ENCODE measurements at places on chromosomes 2 and 18.
A peak's percentile ranks its signal among the peaks of the same experiment; 100 is the strongest.

- peak; percentile 53 for DNase-seq
Measured at GRCh38 chr2:4762951-4763376, 929.2 kb upstream of the SOX11 start.

DNA sequence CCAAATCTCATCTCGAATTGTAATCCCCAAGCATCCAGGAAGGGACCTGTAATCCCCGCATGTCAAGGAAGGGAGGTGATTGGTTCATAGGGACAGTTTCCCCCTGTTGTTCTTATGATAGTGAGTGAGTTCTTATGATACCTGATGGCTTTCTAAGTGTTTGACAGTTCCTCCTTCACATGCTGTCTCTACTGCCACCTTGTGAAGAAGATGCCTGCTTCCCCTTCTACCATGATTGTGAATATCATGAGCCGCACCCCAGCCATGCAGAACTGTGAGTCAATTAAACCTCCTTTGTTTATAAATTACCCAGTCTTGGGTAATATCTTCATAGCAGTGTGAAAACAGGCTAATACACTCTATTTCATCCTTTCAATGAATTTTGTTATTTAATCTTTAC, 446.7 kb downstream of the RNF144A start:
- no peak for DNase-seq

- no peak for DNase-seq
Measured at GRCh38 chr2:70982971-70983370, 4.5 kb downstream of the ANKRD53 start.

DNA sequence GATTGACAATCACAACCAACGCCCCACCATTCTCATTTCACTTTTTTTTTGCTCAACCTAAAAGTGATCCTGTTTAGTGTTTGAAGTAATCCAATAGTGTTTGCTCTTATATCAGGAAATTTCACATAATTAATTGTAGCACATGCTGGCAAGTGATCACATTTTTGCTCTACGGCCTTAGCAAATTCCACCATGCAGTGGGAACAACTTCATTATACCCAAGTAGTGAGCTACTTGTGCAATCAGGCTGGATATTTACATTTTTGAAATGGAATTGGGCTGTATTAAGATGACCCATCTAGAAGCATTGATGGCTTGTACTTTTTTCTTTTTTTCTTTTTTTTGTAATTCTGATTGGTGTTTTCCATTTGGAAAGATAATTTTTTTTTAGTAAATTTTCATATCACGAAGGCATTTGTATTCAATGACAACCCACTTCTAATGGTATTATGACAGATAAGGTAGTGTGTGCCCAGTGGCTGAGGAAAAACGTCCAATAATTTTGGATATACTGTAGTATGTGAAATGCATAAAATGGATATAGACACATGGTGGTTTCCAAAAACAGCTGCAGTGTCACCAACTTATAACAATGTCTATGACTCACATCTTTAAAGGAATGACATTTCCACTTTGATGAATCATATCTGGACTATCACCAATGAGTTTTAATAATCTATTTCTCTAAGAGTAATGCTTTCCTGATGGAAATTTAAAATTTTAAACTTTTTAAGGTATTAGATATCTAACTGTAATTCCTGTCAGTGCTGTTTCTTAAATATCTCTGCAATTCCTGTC, 130.6 kb downstream of the COL6A3 start:
- no peak for DNase-seq

DNA sequence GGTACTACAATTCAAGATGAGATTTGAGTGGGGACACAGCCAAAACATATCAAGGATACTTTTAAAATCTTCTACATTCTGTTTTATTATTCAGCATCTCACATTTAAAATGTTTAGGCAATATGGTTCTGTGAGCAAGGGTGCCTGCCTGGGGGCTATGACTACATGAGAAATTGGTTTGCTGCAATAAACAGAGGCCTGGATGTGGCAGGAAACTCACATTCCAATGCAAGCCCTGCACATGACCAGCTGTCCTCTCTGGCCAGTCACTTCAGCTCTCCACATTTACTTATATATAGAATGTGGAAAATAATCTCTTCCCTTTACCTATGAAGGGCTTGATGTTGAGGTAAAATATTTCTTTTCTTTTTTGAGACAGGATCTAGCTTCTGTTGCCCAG, 193.4 kb downstream of the LRRTM1 start:
- DNase-seq: no peak

GRCh38 chr2:6506361-6506794, 359.3 kb downstream of the CMPK2 start:
- DNase-seq: no peak

DNA sequence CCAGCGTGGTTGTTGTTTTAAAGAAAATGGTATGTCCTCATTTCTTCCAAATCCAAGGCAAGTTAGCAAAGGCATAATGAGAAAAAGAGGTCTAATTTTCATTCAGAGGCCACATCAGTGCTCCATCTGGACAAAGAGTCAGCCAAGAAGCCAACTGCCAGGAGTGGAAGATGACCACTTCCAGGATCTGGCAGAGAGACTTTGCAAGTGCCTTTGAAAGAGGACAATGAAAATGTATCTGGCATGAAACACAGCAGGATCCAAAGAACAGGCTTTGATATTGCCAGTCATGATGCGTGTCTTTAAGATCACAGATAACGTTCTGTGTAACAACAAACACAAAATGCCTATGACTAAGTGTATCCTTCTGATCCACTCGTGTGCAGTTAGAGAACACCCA, 82.8 kb downstream of the AFF3 start:
- no peak for DNase-seq

GRCh38 chr2:112996635-112997034, 8.6 kb upstream of the IL36A start:
- DNase-seq: no peak

DNA sequence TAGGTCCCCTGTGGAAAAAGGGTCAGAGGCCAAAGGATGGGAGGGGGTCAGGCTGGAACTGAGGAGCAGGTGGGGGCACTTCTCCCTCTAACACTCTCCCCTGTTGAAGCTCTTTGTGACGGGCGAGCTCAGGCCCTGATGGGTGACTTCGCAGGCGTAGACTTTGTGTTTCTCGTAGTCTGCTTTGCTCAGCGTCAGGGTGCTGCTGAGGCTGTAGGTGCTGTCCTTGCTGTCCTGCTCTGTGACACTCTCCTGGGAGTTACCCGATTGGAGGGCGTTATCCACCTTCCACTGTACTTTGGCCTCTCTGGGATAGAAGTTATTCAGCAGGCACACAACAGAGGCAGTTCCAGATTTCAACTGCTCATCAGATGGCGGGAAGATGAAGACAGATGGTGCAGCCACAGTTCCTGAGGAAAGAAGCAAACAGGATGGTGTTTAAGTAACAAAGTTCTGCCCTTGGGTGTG, 165.8 kb downstream of the RPIA start:
- no peak for DNase-seq

DNA sequence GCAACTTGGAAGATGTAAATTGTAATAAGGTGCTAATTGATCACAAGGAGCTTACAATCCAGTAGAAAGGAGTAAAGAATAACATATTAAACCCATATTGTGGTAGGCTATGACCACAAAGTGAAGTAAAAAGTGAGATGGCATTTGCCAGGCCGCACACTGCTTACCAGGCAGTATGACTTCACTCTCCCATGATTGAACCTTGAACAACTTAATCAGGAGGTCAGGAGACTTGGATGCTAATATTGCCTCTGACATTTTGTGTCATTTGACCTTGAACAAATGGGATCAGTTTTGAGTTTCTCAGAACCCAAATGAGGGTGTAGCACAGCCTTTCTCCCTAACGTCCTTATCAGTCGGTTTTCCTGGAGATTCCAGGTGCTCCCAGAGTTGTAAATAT, 44.0 kb downstream of the SLC9A2 start:
- DNase-seq: no peak

DNA sequence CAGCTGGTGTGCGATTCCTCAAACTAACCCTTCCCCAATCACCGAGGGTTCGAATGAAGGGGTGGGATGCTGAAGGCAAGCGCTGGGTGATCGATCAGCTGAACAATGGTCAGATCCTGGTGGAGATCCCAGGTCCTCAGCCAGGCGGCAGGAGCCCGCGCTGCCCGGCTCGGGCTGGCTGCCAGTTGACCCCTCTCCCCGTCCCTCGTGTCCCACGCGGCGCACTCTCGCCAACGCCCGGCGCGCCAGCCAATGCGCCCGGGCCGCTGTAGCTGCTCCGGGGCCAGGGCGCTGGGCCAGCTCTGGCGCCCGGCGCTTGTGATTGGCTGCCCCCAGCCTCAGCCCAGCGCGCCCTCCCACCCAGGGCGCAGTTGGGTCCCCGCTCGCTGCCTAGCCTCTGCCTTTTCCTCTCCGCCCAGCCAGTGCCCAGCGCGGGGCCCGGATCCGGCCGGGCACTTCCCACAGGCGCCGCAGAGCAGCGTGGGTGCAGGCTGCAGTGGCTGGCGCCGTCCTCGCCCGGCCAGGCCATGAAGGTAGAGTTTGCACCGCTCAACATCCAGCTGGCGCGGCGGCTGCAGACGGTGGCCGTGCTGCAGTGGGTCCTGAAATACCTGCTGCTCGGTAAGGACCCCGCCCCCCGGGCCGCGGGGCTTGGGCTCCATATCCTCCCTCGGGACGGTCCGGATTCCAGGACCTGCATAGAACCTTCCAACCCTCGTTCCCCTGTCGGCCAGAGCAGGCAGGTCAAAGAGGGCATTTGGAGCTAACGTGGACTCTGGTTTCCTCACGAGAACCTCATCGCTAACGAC, at the start of gene MOGAT1:
TSS of gene MOGAT1 (plus strand) at position 400 of the 809 bp plus-strand sequence. CDS start at position 528, 128 bp downstream.
- DNase-seq: no peak

- DNase-seq: no peak
Measured at GRCh38 chr2:164046040-164046439, 310.2 kb upstream of the FIGN start.

GRCh38 chr2:200298816-200299215, 7.7 kb upstream of the SPATS2L start:
- no peak for DNase-seq

DNA sequence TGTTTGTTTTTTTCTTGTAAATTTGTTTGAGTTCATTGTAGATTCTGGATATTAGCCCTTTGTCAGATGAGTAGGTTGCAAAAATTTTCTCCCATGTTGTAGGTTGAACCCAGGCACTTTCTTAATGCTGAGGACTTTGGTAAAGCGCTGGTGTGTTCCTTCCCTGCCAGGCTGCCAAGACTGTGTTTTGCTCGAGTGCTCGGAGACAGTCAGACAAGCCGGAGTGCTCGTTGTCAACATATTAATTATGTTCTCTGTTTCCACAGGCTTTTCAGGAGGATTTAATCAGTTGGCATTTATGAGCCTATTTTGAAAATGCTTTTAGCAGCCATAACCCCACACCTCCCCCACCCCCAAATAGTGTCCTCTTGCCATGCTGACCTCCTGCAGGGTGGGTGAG, 6.4 kb downstream of the MTCL1 start:
- DNase-seq: no peak

- DNase-seq: no peak
Measured at GRCh38 chr18:61608316-61608715, 275.1 kb downstream of the CDH20 start.

GRCh38 chr2:100178085-100178788, 35.8 kb upstream of the AFF3 start:
- DNase-seq: no peak

- DNase-seq: no peak
Measured at GRCh38 chr2:100383306-100383705, 34.2 kb downstream of the CHST10 start.

- DNase-seq: no peak
Measured at GRCh38 chr2:144349674-144350073, 170.2 kb downstream of the ZEB2 start.

- no peak for DNase-seq
Measured at GRCh38 chr2:134277223-134277622, 23.4 kb downstream of the MGAT5 start.

- DNase-seq: no peak
Measured at GRCh38 chr2:105787376-105788318, 42.9 kb downstream of the NCK2 start.

DNA sequence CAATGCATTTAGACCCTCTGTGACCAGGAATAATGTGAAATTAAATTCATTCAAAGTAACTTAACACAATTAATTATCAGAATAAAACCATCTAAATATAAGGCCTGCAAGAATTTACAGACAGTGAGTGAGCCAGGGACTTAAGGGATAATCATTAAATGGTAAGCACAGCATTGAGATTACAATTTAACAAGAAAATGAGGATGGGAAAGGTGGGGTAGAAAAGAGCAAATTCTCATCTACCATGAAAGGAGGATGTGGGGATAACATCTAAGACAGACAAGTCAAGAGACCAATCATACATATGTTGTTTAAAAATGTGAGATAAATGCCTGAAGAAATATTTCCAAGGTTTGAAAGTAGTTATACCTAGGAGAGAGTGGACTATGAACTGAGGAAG, 259.3 kb upstream of the NT5C1B start:
- DNase-seq: no peak

DNA sequence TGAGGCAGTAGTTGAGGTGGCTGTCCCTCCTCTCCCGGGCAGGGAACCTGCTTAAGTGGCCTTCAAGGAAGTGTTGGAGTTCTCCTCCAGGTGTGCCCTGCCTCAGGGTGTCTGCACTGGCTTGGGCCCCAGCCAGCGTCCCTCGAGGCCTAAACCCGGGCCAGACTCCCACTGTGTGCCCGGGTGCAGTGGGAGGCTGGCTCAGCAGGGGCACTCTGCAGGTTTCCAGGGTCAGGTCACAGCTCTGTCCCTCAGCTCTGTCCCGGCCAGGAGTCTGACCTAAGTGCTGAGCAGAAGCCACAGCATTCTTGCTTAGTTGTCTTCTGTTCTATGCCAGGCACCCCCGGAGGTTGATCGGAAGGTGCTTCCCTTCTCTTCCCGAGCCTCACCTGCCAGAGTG, 69.0 kb upstream of the OTOS start:
- no peak for DNase-seq

DNA sequence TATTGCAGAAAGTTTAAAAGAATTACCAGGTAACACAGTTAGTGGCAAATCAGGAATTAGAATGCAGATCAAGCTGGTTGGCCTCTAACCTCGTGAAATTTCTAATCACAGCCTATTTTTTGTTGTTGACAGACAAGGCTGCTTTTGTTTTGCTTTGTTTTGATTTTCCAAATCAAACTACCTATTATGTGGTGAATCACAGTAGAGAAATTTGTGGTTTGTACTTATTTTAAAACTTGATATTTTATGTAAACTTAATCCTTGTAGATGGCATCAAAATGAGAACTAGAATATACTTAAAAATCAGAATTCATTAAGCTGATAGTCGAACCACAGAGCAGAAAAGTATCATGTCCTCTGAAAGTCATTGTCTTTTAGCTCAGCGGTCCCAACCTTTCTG, 258.1 kb downstream of the CTNNA2 start:
- no peak for DNase-seq

GRCh38 chr2:205857520-205858237, 175.4 kb downstream of the NRP2 start:
- no peak for DNase-seq

GRCh38 chr2:144448389-144449027, 71.4 kb downstream of the ZEB2 start:
- DNase-seq: no peak

DNA sequence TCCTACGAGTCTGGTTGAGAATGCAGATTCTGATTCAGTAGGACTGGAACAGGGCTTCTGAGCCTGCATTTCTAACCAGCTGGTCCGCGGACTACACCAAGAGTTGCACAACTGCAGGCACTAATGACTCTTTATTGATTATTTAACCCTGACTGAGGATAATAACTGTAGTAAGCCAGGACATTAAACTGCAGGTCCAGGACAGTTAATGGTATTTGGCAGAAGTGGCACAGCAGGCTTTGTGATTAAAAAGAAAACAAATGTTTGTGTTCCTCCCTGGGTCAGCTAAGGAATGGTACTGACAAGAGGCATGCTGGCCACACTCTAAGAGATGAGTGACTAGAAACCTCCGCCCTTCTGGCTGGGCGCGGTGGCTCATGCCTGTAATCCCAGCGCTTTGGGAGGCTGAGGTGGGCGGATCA, 59.4 kb downstream of the ALPK2 start:
- no peak for DNase-seq

Data from urinary bladder (tissue), 4 donors.